ENCODE measurements at places on chromosomes 16 and 17.

- no peaks in the 10 kb centered on the region for H3K36me3 ChIP-seq
- no peaks in the 10 kb centered on the region for H3K27me3 ChIP-seq
- peaks cover 2% of the 10 kb centered on the region for H3K4me1 ChIP-seq
- H3K4me3 ChIP-seq, result no peak overlapping the region
- H3K27ac ChIP-seq, result no peak overlapping the region
- no peak for DNase-seq
These were observed 19.0 kb upstream of the SLC16A5 start for GRCh38 chr17:75068750-75069149.

DNA sequence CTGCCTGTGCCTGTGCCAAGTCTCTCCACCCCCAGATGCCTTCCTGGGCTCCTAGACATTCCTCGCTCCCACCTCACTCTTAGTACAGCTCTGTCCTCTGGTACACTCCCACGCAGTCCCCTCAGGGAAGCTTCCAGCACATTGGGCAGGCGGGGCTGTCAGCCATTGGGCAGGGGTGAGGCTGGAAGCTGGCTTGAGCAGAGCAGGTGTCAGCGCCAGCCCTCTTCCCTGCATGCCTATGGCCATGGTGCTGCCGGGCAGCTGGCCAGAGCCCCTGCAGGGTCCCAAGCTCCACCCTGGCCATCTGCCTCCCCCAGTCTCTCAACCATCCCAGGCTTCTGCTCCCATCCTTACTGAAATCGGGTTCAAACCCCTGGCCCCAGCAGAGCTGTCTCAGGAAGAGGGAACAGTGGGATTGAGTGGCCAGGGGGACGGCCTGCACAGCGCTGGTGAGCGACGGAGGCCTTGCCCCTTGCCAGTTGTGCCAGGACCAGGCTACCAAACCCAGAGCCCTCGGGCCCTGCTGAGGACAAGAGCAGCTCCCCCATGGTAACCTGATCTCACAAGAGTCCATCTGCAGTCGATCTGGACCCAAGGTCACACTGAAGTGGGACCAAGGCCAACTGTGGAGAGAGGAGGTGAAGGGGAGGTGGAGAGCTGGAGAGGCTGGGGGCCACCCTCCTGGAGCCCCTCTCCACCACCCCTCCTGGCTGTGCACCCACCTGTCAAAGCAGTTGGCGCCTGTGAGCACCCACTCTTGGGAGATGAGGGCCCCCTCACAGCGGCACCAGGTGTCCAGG is 2.4 kb upstream of the B9D1 start:
- H3K4me3 ChIP-seq, result no peak overlapping the region
- no peak overlapping the region for H3K27ac ChIP-seq
- H3K27me3 ChIP-seq, result no peaks in the 10 kb centered on the region
- no peaks in the 10 kb centered on the region for H3K36me3 ChIP-seq
- H3K4me1 ChIP-seq, result no peaks in the 10 kb centered on the region

GRCh38 chr16:21150375-21151001 is at the start of gene DNAH3:
TSS of gene DNAH3 (minus strand) at chr16:21150846. CDS start at chr16:21150319, 527 bp downstream.
- H3K27me3 ChIP-seq, result no peaks in the 10 kb centered on the region
- no peak for DNase-seq
- H3K36me3 ChIP-seq, result no peaks in the 10 kb centered on the region
- no peak within 1 kb of the TSS for H3K4me3 ChIP-seq

GRCh38 chr17:60391471-60392041 is 377 bp downstream of the USP32 start:
- H3K4me3 ChIP-seq, result peak overlapping the region; percentile 89
- H3K27me3 ChIP-seq, result no peaks in the 10 kb centered on the region
- no peak for DNase-seq
- peaks cover 42% of the 10 kb centered on the region for H3K4me1 ChIP-seq
- H3K36me3 ChIP-seq, result no peaks in the 10 kb centered on the region

- H3K36me3 ChIP-seq, result peaks cover 6% of the 10 kb centered on the region
- no peak overlapping the region for H3K27ac ChIP-seq
- no peak for DNase-seq
- peaks cover 9% of the 10 kb centered on the region for H3K4me1 ChIP-seq
- H3K27me3 ChIP-seq, result no peaks in the 10 kb centered on the region
These were observed 3.7 kb downstream of the KLHDC4 start for GRCh38 chr16:87762071-87762571.

- H3K27me3 ChIP-seq, result no peaks in the 10 kb centered on the region
- no peak for DNase-seq
- no peaks in the 10 kb centered on the region for H3K36me3 ChIP-seq
- no peaks in the 10 kb centered on the region for H3K4me1 ChIP-seq
- no peak overlapping the region for H3K27ac ChIP-seq
These were observed 928.7 kb upstream of the SOX9 start for GRCh38 chr17:71192039-71192555.

DNA sequence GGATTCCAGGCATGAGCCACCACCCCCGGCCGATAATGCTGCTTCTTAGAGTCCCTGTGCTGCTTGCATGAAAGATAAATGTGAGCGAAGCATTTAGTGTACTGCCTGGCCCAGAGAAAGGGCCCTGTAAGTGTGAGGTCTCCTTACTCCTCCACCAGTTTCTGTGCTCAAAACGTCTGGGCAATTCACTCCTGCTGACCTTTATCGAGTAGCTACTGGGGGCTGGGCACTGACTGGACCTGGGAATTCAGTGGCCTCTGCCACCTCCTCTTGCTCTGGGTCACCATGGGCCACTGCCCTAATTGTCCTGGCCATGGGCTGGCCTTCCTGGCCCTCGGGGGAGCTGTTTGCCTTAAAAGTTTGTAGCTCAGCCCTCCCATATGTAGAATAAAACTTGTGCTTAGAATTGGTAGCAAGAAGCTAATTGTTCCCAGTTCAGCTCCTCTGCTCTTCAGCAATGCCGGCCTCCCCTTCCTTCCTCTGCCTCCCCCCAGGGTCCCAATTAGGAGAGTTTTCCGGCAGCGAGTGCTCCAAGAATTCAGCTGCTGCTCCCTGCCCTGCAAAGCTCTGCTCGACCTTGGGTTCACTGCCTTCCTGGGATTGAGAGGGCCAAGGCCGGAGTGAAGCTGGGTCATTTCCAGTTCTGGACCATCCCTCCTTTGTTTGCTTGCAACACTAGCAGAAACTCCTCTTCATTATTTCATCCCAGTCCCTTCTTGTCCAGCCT is 98.9 kb upstream of the CDC42EP4 start:
- H3K27ac ChIP-seq, result no peak overlapping the region
- H3K36me3 ChIP-seq, result no peaks in the 10 kb centered on the region
- DNase-seq, result no peak
- H3K4me3 ChIP-seq, result no peak overlapping the region
- no peaks in the 10 kb centered on the region for H3K4me1 ChIP-seq

DNA sequence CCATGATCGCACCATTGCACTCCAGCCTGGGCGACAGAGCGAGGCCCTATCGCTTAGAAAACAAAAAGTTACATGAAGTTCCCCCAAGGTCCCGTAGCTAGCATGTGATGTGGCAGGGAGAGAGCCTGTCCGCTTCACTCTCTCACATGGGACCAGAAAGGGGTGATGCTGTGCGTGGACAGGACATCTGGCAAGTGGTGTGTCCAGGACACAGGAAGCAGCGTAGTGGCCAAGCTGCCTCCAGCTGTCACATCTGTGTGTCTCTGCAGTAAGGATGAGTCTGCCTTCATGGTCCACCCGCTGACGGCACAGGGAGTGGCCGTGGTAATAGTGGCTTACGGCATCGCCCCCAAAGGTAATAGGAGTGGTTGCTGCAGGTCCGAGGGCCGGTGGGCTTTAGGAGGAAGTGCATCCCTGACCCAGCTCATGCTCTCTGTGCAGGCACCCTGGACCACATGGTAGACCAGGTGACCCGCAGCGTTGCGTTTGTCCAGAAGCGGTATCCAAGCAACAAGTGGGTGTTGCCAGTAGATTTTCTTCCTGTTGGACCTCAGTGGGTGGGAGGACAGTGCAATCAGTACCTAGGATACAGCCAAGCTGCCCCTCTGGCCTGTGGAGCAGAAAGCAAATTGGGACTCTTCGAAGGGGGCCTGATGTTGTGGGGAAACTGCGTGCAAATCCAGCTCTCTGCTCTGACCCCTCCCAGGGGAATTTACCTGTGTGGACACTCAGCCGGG is 9.5 kb upstream of the BIRC5 start:
- no peak for DNase-seq
- H3K27ac ChIP-seq, result no peak overlapping the region
- no peaks in the 10 kb centered on the region for H3K36me3 ChIP-seq
- H3K27me3 ChIP-seq, result no peaks in the 10 kb centered on the region

DNA sequence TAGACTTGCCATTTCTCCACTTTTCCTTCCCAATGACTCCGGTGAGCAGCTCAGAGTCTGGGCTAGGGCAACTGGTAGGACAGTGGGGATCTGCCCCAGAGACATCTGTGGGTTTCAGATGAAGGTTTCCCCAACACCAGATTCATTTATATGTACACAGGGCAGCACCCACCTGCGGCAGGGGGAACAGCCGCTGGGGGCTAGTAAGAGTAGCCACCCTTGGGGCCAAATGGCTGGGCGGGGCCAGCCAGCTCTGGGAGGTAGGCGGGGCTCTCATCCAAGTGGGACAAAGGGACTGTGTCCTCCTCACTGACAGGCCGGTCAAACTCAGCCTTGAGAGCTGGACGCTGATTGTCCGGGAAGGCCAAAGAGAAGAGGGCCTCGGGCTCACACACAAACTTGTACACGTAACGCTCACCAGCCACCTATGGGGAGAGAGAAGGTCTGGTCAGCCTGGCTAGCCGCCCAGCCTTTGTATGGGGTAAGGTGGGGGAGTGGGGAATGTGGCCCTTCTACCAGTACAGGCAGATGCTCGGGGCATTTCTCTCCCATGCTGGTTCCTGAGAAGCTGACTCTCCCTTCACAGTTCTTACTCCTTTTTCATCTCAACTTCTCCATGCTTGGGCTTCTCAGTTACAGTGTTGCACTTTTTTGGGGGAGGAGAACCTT is 17.7 kb downstream of the ETV4 start:
- H3K4me3 ChIP-seq, result no peak overlapping the region
- H3K36me3 ChIP-seq, result peaks cover 12% of the 10 kb centered on the region
- peak; percentile 67 for DNase-seq
- H3K4me1 ChIP-seq, result peaks cover 27% of the 10 kb centered on the region

DNA sequence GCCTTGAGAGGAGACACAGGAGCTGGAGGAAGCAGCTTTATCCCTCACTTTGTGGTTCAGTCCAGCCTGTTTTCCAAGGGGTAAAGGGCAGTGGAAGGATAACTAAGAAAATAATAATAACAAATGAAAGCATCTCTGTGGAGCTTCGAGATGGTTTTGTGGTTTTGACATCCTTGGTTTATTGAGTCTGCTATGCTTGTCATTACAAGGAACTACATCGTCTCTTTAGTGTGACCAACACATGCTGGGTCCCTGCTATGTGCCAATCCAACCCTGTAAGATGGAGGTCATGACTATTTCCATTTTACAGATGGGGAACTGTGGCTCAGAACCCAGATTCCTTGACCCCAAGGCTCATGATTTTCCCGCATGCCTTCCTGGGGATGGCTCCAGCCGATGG is 124.8 kb downstream of the MRM1 start:
- no peaks in the 10 kb centered on the region for H3K4me1 ChIP-seq
- no peak overlapping the region for H3K27ac ChIP-seq
- no peak for DNase-seq
- H3K27me3 ChIP-seq, result peaks cover 67% of the 10 kb centered on the region
- no peak overlapping the region for H3K4me3 ChIP-seq
- no peaks in the 10 kb centered on the region for H3K36me3 ChIP-seq

DNA sequence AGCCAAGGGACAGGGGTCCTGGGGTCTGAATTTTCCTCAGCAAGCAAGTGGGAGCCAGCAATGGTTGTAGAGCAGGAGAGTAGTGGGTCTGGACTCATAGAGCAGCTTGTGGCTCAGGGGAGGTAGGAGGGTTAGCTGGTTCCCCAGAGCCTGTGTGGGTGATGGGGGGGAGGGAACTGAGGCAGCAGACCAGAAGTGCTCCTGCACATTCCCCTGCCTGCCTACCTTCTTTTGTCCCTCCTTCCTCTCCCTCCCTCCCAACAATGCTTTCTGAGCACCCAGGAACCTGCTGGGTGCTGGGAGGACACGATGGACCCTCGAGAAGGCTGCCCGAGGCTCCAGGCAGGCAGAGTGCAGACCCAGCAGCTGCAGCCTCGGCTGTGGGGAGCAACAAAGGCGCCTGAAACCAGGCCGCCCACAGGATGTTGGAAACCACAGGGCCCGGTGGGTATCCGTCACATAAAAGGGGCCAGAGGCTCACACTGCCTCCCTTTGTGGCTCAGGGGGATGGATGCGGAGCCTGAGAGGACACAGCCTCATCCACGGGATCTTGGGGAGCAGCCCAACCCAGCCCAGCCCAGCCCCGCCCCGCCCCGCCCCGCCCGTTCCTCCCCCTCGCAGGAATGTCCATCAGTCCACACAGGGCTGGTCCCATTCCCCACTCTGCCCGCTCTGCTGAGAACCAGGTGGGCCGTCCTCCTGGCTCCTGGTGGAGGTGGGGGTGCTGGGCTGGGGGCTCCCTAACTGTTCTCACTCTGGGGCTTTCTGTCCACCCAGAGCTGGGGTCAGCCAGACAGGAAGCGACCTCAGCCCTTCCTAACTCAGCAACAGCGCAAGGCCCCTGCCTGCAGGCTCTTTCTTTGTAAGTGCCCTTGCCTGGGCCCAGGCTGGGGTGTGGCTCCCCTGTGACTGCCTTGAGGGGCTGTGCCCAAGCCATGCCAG is 1.7 kb upstream of the NLRC3 start:
- no peaks in the 10 kb centered on the region for H3K27me3 ChIP-seq
- H3K27ac ChIP-seq, result no peak overlapping the region
- no peak overlapping the region for H3K4me3 ChIP-seq
- H3K36me3 ChIP-seq, result no peaks in the 10 kb centered on the region

DNA sequence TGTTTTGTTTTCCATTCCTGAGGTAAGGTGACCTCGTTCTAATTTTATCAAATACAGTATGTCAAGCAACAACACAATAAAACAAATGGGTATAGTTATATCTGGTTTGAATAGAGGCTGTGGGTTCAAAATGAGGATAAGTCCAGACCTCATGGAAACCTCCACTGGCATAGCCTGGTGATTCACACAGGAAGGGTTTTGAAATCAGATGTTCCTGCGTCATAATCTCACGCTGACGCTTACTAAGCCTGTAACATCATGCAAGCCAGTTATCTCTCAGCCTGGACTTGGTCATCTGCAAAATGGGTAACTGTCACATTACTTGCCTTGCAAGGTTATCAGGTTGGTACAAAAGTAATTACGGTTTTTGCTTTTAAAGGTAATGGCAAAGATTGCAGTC is 1056.3 kb upstream of the EEF2KMT start:
- H3K4me1 ChIP-seq, result no peaks in the 10 kb centered on the region
- H3K4me3 ChIP-seq, result no peak overlapping the region

GRCh38 chr17:43706235-43706634 is 44.5 kb upstream of the MEOX1 start:
- peaks cover 21% of the 10 kb centered on the region for H3K27me3 ChIP-seq
- H3K27ac ChIP-seq, result no peak overlapping the region
- DNase-seq, result no peak
- no peak overlapping the region for H3K4me3 ChIP-seq

All from psoas muscle (tissue), 8 donors.